ENCODE measurements at places on chromosomes 12 and 14.

- no peak for DNase-seq
These were observed 1.3 kb downstream of the A2ML1 start for GRCh38 chr12:8823565-8824300.

- DNase-seq = no peak
These were observed at the start of gene AQP2 for GRCh38 chr12:49950273-49951251. AQP2 (plus strand) TSS chr12:49950737; CDS start chr12:49950831, 94 bp downstream.

- DNase-seq = no peak
These were observed 81.0 kb upstream of the PLEKHG7 start for GRCh38 chr12:92621833-92622232.

- no peak for DNase-seq
These were observed 456.7 kb upstream of the SEL1L start for GRCh38 chr14:81990312-81990761.

- DNase-seq = no peak
These were observed 2.1 kb upstream of the RABGGTA start for GRCh38 chr14:24273422-24273998.

- DNase-seq = no peak
These were observed 119.6 kb downstream of the SLC8A3 start for GRCh38 chr14:70069186-70069585.

DNA sequence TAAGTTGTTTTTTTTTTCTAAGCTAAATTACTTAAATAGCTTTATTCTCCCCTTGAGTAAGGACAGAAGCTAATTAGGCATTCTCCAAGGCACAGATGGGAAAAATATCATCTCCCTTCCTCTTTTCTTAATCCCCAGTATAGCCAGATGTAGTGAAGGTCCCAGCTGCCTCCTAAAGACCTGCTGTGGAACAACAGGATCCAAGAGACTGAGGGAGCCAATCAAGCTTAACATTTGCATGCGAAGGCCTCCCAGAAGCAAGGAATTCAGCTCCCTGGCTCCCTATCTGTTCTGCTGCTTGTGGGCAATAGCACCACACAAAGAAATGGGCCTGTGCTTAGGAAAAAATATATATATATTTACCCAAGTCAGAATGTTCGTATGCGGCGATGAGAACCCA is 255.2 kb downstream of the SYT1 start:
- DNase-seq = no peak

- DNase-seq = no peak
These were observed 202.3 kb downstream of the KIF21A start for GRCh38 chr12:39240587-39240986.

- DNase-seq = no peak
These were observed 9.3 kb upstream of the ESPL1 start for GRCh38 chr12:53258541-53259539.

GRCh38 chr14:68669111-68669511 is 123.8 kb downstream of the ZFP36L1 start:
- no peak for DNase-seq

DNA sequence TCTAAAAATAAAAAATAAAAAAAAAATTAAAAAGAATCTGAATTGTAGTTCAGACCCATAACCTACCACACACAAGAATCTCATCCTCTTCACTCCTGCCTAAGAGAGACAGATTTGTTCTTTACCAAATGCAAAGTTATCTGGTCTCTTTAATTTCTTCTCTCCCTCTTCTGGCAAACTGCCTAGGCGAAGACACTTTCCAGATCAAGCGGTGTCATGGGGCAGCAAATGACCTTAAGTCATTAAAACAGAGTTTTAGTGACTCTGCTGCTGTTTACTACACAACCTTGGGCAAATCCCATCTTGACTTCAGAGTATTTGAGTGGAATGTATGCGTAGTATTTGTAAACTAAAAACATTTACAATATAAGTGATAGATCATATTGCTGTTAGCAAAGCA is 60.9 kb upstream of the NID2 start:
- DNase-seq = no peak

DNA sequence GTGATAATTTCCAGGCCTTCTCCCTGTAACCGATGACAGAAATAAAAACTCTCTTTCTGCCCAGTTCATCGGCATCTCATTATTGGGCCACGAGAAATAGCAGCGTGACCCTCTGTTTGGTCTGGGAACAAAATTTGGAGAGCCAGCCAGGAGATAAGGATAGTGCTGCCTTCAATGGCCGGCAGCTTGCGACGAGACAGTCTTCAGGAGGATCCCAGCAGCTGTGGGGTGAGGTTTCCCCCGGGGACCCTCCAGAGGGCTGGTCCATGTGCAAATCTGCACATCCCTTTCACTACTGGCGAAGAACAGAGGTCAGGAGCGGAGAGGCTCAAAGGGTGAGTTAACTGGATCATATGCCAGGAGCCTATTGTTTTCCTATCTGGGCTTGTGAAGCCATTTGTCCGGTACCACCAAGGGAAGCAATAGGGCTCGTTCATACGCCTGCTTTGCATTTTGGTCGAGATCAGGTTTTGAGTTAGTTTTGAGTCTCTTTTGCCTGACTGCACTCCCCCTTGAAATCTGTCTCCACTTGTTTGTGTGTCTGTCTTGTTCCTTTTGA is 4.8 kb downstream of the SLC39A2 start:
- no peak for DNase-seq

DNA sequence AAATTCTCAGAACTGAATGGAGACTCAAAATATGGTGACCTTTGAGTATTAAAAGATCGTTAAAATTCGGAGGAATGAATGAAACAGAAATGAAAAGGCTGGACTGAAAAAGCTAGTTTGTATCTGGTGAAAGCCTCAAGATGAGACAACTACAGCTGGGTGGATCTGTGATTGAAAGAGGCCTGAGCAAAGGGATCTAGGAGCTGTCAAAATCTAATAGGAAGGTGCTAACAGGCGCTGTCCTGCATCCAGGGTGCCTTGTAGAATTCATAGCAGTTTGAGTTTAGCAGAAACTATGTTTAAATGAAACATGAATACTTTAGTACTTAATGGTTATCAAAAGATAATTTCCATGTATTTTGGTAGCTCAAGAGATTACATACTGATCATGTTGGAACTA is 2.3 kb downstream of the YY1 start:
- DNase-seq = no peak

- no peak for DNase-seq
These were observed 21.8 kb downstream of the SLC15A4 start for GRCh38 chr12:128801879-128802391.

- DNase-seq = no peak
These were observed 53.1 kb downstream of the SYNE3 start for GRCh38 chr14:95463171-95463901.

GRCh38 chr14:97602438-97603117 is 805.4 kb downstream of the VRK1 start:
- DNase-seq = peak; percentile 18

GRCh38 chr12:7100239-7100638 is 8.0 kb upstream of the C1R start:
- no peak for DNase-seq

DNA sequence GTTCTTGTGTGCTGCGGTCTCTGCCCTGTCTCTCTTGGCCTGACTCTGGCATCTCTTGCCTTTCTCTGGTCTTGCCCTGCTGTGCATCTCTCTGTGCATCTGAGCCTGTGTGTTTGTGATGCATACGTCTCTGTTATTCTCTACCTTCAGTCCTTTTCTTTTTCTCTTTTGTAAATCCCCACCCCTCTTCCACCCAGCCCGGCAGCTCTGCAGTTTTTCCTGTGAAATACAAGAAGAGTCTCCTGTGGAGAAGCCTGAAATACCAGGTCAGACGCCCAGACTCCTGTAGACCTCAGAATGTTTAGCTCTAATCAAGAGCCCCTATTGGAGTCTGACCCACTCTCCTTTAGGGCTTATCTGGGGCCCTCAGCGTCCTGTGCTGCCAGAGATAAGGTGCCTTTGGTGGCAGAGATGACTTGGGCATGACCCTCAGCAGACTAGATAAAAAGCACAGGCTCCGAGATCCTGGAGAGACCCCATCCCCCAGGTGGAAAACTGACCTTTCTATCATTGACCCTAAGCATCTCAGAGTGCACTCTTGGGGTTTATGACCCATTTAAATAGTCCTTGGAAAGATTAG is 167.5 kb upstream of the SRRM4 start:
- DNase-seq = no peak

DNA sequence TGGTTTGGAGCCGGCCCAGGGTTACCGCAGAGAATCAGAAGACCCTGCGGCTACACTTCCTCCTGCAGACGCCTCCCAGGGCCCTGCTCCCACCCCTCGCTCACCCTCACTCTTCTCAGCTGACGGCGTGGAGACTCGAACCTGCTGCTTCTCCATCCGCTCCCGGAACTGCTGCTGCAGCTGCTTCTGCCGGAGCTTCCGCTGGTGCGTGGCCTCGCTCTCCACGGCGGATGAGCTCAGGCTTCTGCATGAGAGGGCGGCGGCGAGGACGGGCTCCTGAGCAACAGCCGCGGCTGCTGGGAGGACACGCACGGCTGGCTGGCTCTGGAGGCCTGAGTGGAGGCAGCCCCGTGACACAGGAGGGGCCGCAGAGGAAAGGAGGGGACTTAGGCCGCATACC is 33.3 kb downstream of the RAD52 start:
- no peak for DNase-seq

- no peak for DNase-seq
These were observed 142.5 kb downstream of the SYNE2 start for GRCh38 chr14:63995285-63995684.

- no peak for DNase-seq
These were observed 149.0 kb upstream of the IGF1 start for GRCh38 chr12:102629262-102629888.

DNA sequence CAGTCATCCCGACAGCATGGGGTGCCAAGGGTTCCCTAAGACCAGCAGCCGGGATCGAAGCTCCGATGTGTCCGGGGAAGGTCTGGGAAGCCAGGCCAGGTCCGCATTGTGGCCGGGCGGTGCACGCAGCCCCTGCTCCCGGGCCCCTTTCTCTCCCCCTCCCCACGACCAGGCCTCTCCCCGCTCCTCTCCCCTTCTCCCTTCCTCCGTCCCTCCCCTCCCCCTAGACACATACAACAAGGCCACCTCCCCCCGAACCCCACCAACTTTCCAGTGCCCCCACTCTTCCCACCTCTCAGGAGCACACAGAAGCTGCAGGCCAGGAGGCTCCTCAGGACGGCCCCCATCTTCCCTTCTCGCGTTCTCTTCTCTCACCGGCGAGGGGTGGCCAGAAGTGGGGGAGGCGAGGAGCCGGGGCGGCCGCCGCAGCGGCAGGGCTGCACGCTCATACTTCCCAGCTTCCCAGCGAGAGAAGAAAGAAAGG is 413 bp downstream of the LRP6 start:
- no peak for DNase-seq

GRCh38 chr14:93082576-93083001 is 33.1 kb downstream of the ITPK1 start:
- DNase-seq = no peak
